Activated T-cell treated with anti-CD3 and anti-CD28 coated beads, Interleukin-2, amount 50 U/mL, for 48 hours (primary cell): ENCODE measurements at places on chromosomes 16 and 17.

- no peak for DNase-seq
Measured at GRCh38 chr16:85525420-85526184, 87.5 kb upstream of the GSE1 start.

GRCh38 chr16:86138121-86139085, 239.4 kb downstream of the IRF8 start:
- DNase-seq = no peak

GRCh38 chr16:72129976-72130656, 36.5 kb downstream of the DHX38 start:
- DNase-seq = no peak

- no peak for DNase-seq
Measured at GRCh38 chr17:14452856-14453255, 152.0 kb downstream of the HS3ST3B1 start.

DNA sequence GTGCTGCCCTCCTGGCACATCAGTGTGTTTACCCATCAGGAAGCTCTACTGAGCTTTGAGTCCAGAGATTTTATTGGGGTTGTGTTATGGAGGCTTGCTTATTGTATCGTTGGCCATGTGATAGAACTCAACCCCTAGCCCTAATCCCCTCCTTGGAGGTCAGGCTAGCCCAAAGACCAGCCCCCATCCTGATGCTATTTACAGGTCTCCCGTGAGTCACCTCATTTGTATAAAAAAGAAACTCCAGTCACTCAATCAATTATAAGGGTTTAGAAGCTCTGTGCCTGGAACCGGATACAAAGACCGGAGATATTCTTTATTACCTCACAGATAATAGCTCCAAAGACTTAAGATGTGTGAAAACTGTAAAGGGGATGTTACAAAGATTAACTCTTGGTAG, 405.9 kb downstream of the CNTNAP4 start:
- DNase-seq = no peak

- DNase-seq = no peak
Measured at GRCh38 chr16:19393226-19394111, 24.2 kb upstream of the TMC5 start.

DNA sequence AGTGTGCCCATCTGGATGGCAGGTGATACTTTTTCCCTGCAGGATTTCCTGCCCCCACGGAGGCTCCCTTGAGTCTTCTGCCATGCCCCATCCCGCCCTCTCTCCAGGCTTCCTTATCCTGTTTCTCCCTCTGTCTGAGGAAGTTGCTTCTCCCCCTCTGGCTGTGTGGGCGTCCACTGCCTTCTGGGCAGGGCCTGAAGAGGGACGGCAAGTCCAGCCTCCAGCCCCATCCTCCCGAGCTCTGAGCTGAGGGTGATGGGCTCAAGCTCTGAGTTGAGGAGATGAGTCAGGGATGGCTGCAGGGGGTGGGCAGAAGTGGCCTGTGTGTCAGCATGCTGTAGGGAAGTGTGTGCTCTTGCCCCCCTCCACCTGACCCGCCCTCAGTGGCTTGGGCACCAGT, 14.2 kb upstream of the RAP1GAP2 start:
- DNase-seq = no peak

DNA sequence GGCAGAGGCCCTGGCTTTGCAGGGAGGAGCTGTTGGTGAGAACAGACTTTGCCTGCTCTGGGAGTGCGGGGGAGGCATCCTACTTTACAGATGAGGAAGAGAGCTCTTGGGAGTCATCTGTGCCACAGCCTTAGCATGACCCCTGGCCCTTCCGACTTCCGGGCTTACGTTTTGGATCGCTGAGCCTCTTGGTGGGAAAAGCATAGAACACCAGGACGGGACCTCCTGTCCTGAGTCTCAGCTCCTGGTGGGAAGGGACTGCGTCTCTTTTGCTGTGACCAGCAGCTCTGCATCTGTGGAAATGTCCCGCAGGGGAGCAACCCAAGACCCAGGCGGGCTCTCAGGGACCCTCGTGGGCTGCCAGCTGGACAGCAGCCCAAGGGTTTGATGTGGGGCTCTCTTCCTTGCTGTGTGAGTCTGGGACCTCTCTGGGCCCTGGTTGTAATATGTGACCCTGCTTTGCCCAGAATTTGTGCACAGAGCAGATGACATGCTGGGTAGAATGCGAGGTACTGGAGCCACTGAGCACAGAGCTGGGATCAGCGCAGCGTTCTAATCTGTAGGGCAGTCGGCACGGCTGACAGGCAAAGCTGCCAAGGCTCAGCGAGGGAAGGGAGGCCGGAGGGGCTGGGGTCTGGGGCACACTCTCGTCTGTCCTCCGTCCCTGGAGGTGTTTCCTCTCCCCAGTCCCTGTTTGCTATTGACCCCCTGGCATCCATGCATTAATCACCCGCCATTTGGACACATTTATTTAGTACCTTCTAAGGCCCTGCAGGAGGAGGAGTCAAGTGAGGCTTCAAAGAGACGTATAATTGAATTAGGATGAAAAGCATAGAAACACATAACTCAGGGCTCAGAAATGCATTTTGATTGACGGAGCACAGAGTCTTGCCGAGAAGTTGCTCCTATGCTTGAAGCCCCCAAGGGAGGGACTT, 64.0 kb downstream of the NT5M start:
- no peak for DNase-seq

DNA sequence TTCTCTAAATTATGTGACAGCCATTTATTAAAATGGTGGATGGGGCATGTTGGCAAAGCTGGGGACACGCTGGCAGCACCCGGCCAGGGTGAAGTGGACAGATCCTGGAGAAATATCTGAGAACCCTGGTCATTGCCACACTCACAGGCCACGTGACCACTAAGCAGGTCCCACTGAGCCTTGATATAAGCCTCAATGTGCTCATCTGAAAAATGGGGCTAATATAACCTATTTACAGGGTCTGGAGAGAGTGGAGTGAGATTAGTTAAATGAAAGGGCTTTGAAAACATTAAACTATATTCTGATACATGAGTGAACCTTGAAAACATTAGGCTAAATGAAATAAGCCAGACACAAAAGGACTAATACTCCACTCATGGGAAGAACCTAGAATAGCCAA, 108.9 kb downstream of the RBFOX3 start:
- no peak for DNase-seq

GRCh38 chr16:5034167-5034523, 410 bp upstream of the NAGPA start:
- DNase-seq = no peak

- no peak for DNase-seq
Measured at GRCh38 chr16:2160915-2161551, 5.5 kb downstream of the TRAF7 start.

DNA sequence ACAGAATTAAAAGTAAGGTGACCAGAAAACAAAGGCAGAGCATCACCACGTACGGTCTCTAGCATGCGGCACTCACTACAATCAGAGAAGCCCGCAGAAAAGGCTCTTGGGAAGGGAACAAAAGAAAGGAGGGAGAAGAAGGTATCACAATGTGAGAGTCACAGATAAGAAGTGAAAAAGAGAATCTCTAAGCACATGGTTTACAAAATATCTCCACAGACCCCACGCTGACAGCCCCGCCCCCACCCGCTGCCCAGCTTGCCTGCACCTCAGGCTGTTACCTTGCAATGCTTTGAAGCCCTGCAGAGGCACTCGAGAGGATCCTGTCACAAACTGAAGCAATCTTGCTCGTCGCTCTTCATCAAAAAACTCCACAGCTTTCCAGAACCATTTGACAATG, 40.5 kb downstream of the CEP95 start:
- DNase-seq = no peak
